ENCODE measurements at places on chromosomes 5 and 9.

DNA sequence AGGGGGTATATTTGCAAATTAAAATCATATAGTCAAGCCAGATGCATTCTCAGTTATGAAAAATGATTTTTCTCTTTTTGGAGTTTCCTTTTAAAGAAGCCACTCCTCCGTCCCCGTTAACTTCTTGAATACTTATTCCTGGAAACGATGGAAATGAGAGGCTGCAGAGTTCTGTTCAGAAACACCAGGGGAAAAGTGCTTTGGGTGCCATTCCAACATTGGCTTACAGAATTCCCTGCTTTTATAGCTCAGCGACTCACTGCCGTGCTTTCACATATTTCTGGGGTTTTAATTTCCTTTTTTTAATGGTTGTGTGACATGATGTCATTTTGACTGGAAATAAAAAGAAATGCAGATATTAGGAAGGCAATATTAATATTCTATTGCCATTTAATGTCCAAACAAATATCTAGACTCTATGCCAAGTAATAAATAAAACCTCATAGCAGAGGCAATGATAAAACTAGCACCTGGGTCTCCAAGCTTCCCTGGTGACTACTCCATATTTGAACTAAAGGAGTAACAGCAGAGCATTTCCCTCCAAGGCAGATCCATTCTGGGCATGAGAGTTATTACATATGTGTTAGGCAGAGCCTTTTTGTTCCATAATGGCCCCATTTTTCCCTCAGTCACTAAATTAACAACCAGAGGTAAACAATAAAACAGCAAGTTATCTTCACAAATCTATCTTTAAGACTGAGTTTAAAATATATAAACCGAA, 363.4 kb downstream of the EBF1 start:
- no peak for DNase-seq

- no peak for DNase-seq
These were observed 1203.4 kb downstream of the MAT2B start for GRCh38 chr5:164708831-164709230.

DNA sequence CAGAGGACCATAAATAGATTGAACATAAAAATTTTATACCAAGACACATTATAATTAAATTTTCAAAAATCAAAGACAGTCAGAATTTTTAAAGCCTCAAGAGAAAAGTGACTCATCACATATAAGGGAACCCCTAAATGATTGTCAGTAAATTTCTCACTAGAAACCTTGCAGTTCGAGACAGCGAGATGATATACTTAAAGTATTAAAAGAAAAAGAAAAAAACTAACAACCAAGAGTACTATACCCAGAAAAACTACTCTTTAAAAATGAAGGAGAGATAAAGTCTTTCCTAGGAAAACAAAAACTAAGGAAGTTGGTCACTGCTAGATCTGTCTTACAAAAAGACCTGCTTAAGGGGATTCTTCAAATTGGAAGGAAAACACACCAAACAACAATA, 251.4 kb upstream of the MSX2 start:
- DNase-seq = no peak

- DNase-seq = no peak
These were observed 29.4 kb upstream of the LIFR start for GRCh38 chr5:38585816-38586215.

DNA sequence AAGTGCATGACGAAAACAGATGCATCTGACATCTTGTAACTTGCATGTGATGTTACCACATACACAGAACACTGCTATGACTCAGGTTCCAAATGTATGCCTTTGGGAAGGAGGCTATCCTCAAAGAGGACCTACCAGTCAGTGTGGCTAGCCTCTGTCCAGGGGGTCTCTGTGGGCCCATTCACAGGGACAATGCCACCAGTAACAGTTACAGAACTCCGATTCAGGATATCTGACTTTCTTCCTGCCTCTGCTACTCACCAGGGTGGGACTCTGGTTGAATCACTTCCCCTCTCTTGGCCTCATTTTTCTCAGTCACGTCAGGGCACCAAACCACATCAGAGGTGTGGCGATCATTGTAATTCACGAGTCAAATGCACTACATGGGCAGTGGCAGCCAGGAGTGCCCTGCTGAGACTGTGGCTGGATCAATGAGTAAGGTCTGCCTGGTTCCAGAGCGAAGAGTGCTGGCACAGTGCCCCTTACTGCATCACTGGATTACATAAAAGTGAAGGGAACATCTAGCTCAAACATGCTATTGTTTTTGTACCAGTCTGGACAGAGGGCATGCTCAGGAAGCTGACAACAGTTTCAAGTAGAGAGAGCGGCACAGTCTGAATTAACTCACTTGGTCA, 13.2 kb downstream of the ATOX1 start:
- no peak for DNase-seq

DNA sequence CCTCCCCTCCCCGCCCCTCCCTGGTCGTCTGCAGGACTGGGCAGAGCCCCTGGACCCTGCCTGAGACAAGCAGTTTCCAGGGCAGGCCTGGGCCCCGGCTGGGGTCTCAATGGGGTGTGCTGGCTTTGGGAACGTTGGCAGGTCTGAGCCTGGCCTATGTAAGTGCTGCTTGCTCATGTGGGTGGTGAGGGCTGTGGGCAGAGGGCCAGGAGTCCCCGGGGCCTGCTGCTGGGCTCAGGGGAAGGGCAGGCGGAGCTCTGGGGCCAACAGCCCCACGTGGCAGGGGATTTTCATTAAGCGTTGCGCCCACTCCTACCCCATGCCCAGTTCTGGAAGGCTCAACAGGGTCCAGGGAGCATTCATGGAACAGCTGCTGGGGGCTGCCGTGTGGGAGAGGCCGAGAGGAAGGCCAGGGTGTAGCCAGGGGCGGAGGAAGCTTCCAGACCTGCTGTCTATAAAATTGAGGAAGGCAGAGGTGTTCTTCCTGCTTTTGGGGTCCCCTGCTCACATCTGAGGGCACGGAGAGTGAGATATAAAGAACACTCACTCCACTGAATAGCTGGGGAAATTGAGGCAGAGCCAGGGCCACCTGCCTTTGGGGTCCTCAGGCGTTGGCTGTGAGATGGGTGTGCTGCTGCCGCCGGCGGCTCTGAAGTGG, 32.5 kb downstream of the RXRA start:
- no peak for DNase-seq
